SK-N-MC (cell line): ENCODE measurements at places on chromosomes 7 and 10.

DNA sequence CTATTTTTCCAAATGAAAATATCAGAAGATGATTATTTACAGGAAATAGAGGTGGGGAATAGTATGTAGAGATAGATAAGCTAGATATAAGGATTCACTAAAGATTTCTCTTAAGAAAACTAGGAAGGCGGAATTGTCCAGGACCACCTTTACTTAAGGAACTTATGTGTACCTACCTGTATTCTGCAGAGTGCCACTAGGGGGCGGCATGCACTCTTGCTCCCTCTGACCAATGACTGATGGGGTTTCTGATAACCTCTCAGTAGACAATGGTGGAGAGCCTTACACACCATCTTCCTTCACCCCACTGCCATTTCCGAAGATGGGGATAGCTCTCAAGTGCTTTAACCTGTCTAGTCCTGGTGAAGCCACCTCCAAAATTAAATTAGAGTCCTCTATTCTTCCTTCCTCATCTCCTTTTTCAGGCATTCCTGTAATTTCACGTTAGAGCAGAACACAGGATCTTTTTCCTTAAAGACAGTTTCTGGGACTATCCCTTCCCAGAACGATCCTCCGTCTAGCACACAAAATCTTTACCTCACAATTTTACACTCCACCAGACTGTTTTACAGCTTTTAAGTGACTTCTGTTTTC lies 453.1 kb downstream of the SORCS1 start:
- DNase-seq, result no peak

DNA sequence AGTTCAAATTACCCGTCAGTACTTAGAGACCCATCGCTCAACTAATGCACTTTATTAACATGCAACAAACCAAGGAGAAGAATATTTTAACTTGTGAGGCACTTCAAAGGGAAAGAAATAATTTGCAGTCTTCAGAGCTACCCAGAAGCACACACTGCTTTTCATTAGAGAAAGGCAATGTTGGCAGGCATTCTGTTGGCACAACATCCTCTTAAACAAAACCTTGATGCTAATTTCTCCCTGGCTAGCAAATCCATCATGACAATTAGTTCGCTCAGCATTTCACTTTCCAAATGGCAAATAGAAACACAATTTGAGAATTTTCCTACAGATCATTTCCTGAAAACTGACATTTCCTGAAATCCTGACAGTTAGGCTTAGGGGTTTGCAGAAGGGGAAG lies 155.6 kb upstream of the FAM13C start:
- no peak for DNase-seq

DNA sequence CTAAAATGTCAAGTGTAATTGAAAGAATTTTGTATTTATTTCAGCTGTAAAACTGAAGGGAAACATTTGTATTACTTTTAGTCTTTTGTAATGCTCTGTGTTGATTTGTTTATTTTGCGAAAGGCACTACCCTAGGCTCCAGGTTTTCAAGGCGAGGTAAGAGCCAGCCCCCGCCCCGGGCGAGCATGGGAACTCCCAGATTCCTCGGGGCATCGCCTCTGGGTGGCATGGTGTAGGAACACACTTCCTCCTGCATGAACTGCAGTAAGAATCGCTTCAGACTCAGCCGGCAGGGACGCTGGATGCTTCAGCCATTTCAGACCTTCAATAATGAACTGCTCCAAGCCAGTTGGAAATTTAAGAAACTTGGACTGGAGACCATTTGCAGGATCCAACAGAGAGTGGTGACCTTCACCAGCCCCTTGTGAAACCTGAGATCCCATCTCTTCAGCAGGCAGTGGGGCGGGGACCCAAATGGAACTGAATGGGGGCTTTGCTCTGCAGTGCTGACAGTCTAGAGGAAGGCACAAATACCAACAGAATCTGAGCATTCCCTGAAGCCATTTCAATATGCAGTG lies 544.3 kb upstream of the MGMT start:
- DNase-seq, result no peak

GRCh38 chr7:8035192-8035591 lies 66.6 kb downstream of the GLCCI1 start:
- no peak for DNase-seq

DNA sequence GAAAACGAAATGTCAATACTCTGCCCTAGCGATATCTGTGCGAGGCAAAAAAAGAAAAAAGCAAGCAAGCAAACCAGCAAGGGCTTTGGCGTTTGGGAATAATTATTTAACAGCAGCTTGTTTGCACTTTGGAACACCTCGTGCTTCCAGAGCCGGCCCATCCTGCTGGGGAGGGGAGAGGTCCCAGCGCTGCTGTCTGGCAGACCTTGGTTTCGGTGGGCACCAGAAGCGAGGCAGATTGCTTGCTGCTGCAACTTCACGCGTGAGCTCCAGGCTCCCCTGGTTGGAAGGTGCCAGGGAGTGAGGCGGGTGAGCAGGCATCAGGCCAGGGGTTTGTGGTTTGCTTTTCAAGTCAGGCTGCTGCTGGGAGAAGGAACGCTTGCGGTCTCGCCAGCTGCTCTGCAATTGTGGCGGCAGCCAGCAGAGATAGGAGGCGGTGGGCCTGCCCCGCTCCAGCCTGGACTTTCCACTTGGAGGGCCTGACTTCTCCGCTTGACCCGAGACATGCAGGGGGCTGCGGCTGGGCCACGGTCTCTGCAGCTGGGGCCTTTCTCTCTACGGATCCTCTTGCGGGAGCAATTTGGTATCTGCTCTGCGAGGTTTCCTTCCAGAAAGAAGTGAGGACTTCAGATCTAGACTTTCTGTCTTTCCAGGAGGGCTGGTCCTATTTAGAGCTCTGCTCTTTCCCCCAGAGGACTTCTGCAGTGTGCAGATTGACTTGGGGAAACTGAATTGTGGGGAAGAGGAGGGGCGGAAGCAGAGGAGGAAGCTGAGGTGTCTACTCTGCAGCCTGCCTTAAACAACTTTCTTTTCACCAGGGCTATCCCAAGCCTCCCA lies 131.4 kb downstream of the PRPF18 start:
- DNase-seq, result no peak

- DNase-seq, result no peak
Observed at GRCh38 chr10:24897326-24897926, 55.0 kb downstream of the PRTFDC1 start.

DNA sequence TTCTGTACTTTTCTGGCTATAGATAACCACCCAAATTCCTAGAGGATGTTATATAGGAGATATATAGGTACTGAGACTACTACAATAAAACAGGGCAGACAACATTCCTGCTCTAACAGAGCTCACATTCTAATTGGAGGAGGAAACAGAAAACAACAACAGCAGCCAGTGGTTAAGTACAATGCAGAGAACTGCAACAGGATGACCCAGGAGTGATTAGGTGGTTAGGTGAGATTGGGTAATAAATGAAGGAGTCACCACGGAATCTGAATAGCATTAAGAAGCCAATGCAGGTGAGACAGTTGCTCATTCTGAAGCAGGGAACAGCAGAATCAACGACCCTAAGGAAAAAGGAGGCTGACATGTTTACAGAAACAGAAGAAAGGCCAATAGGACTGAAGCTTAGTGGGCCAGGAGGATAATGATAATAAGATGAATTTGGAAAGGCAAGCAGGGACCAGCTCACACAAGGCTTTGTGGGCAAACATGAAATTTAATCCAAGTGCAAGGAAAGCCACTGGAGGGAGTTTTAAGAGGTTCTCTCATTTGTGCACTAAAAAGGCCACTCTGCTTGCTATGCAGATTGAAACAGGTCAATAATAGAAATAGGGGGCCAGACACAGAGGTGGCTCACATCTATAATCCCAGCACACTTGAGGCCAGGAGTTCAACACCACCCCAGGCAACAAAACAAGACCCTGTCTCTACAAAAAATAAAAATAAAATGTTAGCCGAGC lies 16.9 kb upstream of the REEP3 start:
- DNase-seq, result no peak

- no peak for DNase-seq
Observed at GRCh38 chr10:94963901-94964300, 25.4 kb downstream of the CYP2C9 start.
